ENCODE measurements at places on chromosomes 3 and 15.

- no peak for DNase-seq
Observed at GRCh38 chr3:140233702-140234101, 298.7 kb downstream of the CLSTN2 start.

DNA sequence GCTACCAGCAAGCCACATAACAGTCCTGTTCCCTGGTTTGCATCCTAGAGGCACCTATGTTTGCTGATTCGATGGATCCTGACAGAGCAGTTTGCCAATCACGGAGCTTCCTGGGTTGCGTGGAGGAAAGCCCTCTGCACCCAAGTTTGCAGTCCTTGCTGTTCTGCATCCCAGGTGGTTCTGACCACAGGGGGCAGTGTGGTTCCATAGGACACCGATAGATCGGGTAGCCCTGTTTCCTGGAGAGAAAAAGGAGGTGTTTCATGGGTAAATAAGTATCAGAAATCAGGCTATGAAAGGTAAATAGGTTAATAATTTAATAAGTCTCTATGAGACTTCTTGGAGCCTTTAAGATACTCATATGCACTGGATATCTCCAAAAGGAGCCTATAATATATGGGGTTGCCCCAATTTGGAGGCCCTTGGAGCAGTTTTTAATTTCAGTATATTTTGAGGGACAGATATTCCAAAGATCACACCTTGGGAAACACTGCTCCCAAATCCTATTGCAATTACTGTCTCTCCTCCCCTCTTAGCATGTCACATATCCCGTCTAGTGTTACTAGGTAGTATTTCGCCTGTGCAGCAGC lies 194.6 kb upstream of the TPM1 start:
- DNase-seq: peak; percentile 62

- no peak for DNase-seq
Observed at GRCh38 chr3:123409443-123410148, 39.3 kb downstream of the ADCY5 start.

- no peak for DNase-seq
Observed at GRCh38 chr15:99902248-99902928, 169.2 kb upstream of the LYSMD4 start.

DNA sequence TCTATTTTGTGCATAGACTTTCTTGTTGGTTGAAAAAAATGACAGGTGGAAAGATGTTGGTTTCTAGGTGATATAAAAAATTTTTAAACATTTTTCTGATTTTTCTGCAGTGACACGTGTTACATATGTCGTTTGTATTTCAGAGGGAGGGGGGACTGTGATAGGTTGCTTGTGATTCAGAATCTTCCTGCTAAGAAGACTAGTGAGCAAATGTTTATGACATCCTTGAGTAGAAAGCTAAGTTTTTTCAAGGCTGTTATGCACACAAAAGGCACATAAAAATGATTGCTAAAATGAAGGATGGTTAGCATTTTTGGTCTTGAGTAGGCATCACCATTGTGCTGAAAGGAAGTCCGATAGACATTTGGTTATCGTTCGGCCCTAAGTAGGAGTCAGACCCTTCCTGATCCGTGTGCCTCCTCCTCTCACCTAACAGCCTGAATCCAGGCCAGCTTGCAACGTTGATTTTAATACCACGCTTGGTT lies 1.5 kb downstream of the ZNF639 start:
- peak; percentile 33 for DNase-seq

DNA sequence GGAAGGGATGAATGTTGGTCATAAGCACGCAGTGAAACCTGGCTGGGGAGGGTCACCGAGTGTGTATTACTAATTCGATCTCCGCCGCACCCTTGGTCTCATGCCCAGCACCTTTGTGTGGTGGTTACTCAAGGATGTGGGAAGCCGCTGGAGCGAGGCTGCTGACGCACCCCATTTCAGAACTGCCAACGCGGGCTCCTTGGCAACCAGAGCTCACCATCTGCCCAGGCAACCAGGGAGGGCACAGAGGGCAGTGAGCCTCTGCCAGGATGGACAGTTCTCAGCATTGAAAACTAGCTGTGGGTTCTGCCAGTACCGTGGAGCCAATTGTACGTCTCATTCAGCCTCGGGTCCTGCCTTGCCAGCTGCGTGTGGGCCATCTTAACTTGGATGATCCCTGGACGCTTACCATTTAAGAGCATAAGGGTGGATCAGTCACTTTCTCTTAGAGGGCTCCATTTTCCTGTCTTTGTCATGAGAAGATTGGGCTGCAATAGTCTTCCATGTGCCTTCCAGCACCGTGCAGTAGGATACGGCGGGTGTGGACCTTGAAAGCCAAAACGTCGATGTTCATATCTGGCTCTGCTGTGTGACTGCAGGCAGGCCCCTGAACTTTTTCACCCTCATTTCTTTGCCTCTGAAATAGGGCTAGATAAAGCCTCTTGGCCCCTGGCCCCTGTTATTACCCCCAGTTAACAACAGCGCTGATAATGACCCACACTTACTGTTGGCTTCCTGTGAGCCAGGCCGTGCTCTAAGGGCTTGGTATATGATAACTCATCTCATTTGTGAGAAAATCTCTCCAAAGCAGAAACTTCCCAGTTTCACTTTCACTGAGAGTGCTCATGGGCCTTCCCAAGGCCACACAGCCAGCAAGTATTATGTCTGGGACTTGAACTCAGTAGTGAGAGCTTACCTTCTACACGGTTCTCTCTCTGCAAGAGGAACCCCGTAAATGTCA lies 238.8 kb downstream of the OPA1 start:
- no peak for DNase-seq

DNA sequence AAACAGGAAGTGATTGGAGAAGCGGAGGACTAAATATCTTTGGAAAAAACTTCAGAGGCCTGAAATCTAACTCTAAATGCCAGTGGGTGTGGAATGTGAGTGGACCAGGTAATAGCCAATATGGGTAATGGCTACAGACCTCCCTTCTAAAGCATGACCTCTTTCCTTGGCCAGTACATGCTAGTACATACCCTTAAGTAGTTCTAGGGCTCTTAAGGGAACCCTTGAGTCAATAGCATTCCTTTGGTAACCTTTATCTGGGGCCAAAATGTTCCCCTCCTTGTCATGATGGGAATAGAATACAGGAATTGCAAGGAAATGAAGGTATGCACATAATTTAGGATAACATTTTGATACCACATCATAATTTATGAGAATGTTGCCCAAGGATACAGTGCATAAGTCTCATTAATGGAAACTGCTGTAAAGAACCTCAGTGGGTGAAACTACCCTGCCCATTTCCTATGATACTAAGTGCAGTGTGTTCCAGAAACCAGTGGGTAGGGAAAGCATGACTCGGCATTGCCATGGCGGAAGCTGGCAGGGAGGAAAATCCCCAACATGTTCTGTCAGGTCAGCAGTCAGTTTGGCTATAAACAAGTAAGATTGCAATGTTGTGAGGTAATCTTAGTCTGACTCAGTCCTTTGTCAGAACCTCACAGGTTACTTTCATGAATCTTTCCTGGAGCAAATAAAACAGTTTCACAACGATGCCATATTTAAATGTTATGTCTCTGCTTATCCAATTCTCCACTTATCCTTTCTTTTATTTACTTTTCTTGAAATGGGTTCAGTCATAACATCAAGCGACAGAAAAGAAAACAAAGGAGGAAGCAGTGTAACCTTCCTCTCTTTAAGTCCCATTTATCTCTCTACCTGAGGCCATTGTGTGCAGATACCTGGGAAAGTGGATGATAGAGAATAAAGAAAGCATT lies 23.5 kb upstream of the RAP2B start:
- peak; percentile 95 for DNase-seq

GRCh38 chr3:123400169-123400568 lies 48.7 kb downstream of the ADCY5 start:
- DNase-seq: no peak

GRCh38 chr3:136730595-136731273 lies 21.4 kb downstream of the STAG1 start:
- DNase-seq: no peak

DNA sequence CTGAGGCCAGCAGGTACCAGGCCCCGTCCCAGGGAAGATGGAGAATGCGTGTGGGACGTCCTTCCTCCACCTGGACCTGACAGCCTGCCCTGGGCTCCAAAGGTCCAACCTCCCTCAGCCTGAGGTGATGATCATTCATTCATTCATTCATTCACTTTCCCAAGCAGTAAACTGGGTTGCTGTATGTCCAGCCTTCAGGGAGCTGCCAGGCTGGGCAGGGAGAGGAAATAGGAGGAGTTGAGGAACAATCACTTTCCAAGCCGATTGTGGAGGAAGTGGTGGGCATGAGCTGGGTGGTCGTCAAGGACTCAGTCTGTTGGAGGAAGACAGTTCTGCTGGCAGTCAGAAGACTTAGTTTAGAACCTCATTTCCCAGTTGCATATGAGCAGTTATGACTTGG lies 10.2 kb upstream of the CCDC33 start:
- DNase-seq: no peak

DNA sequence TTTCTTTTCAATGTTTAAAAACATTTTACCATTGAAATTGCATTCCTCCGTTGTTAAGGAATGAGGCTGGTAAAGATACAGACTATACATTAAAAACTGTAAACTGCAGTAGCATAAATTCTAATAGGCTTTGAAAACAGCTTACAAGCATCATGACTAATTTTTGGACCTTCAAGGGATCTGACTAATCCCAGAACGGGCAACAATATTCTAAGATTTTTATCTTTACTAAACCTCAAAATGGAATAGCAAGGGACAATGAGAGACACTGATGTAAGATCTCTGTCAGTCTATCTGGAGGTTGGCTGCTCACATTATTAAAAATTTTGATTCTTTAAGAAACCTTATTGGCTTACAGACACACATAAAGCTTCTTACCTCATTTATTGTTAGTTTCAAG lies 74.7 kb downstream of the BTD start:
- DNase-seq: no peak

Measured in fibroblast of pulmonary artery (primary cell).